ENCODE measurements at places on chromosomes 11 and 22.

DNA sequence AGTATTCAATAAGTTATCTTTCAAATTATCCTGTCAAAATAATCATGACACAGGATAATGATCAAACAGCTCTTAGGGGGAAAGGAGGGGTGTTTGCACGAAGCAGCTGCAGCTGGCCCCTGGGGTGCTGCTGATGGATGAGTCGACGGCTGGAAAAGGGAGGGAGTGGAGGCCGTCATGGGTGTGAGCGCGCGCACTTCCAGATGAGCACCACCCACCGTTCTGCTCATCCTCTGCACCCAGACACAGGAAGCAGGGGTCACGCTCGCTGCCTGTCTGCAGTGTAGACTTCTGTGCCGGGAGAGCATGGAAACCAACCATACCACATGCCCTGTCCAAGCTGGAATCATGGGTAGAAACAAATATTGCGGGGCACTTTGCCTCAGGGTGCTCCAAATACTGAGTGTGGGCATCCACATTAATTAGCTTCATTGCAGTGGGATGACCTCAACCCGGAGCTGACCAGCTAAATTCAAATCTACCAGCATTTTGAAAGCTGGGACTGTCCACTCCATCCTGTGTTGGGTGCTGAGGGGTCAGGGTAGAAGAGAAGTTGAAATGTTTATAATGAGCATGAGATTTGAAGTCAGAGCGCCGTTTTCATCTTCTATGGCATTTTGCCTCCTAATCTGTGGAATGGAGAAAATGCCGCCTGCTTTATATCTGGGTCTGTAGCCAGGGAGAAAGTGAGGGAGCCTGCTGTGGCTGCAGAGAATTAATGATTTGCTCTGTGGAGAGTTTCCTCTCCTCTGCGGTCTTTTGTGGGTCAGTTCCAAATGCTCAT lies 802.4 kb downstream of the TBC1D22A start:
- no peak for DNase-seq

GRCh38 chr11:120554766-120555432 lies 43.4 kb downstream of the GRIK4 start:
- no peak for DNase-seq

DNA sequence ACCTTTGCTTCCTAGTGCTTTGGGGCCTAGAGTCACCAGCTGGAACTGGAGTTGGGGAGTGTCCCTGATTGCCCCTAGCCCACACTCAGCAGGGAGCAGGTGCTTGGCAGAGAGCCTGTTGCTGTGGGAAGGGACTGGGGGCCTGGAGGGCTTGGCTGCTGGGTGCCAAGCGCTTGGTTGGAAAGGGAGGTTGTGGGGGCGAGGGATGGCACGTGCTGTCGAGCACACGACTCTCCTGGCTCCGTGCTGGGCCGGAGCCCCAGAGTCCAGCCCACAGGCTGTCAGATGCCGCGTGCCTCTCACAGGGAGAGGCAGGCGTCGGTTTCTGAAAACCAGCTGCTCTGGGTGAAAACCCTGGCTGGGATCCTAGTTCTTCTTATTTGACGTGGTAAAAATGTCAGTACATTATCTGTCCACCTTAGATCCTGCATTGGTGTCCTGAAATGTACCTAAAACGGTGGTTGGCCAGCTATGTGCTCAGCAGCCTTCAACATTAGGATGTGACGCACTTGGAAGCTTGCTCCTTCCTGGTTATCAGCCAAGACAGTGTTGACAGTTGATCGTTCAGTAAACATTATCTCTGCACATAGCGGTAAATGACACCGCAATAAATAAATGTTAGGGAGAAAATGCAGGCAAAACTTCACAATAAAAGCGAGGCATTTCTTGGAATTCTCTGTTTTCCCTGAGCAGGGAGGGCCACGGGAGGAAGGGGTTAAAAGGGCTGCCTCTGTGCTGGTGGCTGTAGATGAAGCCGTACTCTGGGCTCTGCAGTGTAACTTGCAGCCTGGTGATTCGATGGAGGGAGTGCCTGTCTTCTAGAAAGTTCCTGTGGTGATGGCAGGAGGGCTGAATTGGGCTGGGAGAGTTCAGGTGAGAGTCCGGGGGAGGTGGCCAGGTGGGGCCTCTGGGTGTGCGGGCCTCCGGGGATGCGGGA lies 29.2 kb downstream of the GRAMD4 start:
- no peak for DNase-seq

- no peak for DNase-seq
These were observed 257.3 kb upstream of the ISX start for GRCh38 chr22:34808618-34809017.

DNA sequence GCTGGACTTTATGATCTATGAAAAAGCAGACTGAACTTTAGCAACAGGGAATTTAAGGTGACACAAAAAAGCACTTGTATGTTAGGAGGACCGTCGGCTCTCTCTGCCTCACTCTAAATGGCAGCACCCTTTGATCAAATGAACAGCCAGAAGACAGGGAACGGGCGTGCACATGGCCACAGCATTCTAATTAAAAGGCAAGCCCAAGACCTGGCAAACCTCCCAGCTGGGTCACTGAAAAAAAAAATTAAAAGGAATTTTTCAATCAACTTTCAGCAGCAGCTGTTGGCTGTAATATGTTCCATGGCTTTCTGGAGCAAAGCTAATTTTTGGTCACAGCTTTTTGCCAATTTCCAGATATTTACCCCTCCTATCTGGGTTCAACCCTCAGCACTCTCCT lies 116.5 kb downstream of the C11orf58 start:
- no peak for DNase-seq
